ENCODE measurements at places on chromosomes 1 and 21. TPM values are rescaled to one million over a fixed set of nuclear protein-coding genes. Genes with fewer than 3 reads are reported as not detected.

S100A13 gene
- 84.2 TPM for total RNA-seq

- no peak for DNase-seq
Measured at GRCh38 chr1:221620437-221621384, 121.2 kb downstream of the DUSP10 start.

PLXNA2 gene
- 4.2 TPM for total RNA-seq

PRAMEF26 gene
- not detected for total RNA-seq

- no peak for DNase-seq
Measured at GRCh38 chr1:33169290-33170055, 12.4 kb downstream of the TRIM62 start.

AADACL4 gene
- not detected for total RNA-seq
